ENCODE measurements at places on chromosomes 5 and 9.

DNA sequence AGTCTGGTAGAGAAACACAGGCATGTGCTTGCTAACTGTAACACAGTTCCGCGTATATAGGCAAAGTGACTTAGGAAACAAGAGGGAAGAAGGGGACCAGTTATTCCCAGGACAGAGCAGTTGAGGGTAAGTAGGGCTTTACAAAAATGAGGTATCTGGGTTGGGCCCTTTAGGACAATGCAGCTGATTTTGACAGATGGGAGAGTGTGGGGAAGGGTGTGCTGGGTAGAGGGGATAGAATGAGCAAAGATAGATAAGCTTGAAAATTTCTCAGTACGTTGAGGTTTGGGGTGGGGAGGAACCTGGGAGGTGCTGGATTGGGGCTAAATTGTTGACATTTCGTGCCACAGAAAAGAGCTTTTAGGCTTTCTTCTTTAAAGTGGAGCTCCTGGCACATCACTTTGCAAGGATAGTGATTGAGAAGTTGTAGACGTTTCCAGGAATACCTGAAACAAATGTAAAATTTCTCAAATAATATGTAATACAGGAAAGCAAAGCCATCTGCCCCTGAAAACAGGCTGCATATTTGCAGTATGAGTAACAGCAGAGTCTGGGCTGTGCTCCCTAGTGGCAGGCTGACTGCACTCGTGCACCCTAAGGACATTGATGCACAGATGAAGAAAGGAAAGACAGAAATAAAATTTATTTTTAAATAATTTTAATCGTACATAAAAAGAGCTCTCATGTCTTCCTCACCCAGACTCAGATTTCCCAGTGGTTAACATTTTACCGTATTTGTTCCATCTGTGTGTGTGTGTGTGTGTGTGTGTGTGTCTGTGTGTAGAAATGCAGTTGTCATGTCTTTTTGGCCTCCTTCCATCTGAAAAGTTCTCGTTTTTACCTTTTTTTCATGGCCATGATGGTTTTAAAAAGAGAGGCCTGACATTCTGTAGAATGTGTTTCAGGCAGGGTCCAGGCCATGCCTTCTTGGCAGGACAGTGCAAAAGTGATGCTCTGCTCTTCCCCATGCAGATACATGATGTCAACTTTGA, 144.9 kb upstream of the DMRT1 start:
- peak; percentile 86 for DNase-seq

DNA sequence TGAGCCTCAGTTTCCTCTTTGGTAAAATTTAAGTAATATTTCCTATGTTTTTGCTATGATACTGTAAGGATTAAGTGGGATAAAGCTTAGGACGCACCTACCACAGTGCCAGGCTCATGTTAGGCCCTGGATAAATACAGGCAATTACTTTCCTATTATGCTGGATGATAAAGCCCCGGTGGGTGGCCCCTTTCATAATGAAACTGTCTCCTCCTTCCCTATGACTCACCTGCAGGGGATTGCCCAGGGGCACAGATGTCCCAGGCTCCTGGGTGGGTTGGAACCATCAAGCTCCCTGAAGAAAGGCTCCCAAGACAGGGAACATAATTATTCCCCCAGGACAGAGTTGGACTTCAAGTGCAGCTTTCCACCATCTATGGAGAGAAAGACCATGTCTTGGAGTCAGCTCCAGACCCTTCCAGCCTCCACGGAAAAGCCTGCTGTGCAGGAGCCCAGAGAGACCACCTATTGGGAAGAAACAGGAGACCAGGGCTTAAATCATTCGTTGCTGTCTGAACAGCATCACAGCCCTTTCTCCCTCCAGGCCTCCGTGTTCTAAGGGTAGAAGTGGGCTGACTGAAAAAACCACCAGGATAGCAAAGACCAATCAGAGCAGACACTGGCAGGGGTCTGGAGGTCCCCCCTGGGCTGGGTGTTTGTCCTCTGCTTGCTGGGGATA, 43.2 kb upstream of the FOXE1 start:
- peak; percentile 35 for DNase-seq

DNA sequence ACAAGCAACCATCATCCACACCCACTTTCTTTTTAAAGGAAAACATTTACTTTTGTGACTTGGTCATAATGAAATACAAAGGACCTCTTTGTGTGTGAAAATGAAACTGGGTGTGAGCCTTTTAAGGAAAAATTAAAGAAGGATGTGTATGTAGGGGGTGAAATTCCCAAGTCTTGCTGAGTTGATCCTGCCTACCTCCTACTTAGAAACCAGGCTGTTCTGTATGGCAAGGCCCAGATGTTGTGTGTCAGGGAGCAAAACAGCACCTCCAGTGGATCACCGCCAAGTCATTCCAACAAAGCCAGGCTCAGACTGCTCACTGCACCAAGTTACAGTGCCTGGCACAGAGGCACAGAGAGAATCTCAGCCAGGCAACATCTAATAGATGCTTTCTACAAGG, 198.5 kb upstream of the FBN2 start:
- DNase-seq: no peak

- no peak for DNase-seq
Observed at GRCh38 chr5:174044466-174045254, 846 bp upstream of the NSG2 start.

DNA sequence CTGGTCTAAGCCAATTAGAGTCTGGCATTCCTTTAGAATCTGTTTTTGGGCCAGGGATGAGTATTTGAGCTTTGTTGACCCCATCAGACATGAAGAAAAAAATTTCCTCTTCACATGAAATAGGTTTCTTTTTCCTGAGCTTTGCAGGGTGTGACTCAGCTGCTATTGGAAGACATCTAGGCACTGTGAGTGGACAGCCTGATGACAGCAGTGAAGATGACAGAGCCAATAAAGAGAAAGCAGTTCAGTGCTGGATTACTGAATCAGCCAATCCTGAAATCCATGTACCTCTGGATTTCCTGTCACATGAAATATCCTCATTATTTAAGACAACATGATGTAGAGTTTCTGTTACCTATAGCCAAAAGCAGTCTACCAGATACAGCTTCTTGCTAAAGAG, 51.3 kb upstream of the GRIA1 start:
- no peak for DNase-seq

- peak; percentile 84 for DNase-seq
Observed at GRCh38 chr9:126228781-126229444, 97.7 kb upstream of the MVB12B start.

- DNase-seq: no peak
Observed at GRCh38 chr5:2725980-2726765, 25.3 kb downstream of the IRX2 start.

GRCh38 chr5:138903130-138903775, 28.1 kb upstream of the LRRTM2 start:
- peak; percentile 93 for DNase-seq

- peak; percentile 46 for DNase-seq
Observed at GRCh38 chr5:130720355-130720754, 444.7 kb downstream of the HINT1 start.

DNA sequence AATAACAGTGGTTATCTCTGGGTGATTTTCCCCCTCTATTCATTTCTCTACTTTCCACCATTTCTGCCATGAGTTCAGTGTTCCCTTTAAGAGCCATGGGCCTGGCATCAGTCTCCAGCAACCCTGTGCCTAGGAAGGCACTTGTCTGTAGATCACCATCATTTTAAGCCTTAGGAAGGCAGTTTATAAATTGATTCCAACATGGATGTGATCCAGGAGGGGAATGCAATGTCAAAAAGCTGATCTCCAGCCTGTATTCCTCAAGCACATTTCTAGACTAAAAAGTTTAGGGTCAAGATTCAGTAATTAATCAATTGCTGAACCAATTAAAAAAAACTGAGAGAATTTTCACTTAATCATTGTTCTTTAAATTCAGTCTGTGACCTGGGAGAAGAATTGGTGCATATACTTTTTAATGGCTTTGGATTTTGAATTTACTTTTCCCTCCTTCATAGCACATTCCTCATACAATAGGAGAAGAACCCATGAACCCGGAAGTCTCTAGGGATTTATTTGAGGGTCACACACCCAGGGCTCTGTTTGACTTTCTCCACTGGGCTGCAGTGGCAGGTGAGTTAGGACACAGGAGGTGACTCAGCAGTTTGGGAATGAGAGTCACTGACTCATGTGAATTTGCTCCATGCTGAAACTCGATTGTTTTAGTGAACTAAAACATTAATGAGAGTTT, 6.1 kb upstream of the ERMP1 start:
- peak; percentile 77 for DNase-seq

GRCh38 chr9:88522360-88522759, 12.6 kb upstream of the NXNL2 start:
- no peak for DNase-seq

DNA sequence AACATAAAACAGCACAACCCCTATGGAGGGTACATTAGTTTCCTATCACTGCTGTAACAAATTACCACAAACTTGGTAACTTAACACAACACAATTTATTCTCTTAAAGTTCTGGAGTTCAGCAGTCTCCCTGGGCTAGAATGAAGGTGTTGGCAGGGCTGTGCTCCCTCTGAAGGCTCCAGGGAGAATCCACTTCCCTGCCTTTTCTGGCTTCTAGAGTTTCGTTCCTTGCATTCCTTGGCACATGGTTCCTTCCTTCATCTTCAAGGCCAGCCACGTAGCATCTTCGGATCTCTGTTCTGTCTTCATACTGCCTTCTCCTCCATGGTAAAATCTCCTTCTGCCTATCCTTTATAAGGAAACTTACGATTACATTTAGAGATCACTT, 25.0 kb upstream of the GSN start:
- DNase-seq: no peak

DNA sequence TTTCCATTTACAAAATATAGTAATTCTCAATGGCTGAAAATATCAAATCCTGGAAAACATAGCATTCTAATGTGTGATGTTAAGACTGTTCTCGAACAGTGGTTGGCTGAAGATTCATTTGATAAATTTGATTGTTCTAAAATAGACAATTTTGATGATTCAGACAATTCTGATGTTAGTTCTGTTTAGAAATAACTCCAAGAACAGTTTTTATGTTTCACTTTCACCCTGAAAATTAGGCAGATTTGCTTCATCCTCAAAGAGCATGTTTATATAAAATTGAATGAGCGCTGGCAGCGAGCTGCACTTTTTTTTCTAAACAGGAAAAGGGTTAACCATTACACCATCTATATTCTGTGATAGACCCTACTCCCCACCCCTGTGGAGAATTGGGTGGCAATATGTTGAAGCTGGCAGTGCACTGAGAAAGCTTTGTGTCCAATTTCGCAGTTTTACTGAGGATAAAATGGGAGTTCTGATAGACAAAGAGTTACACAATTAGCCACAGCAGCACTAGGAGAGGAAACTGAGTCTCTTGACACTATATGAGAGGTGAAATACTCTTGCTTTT, 69.6 kb upstream of the TMED7 start:
- no peak for DNase-seq

DNA sequence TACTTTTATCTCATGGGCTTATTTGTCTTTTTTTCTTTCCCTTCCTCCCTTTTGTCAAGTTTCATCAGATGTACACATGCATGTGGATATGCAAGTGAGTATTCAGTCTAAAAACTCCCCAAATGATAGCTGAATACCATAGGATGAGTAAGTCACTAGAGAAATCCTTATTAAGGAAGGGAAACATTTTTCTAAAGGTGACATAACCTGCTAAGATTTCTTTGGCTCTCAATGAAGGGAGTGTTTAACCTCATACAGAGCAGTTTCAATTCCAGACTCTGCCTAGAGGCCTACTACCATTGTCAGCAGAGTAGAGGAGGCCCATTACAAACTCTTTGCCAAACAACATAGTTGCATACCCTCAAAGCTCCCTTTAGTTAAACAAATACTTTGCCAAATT, 192.4 kb downstream of the ARHGEF28 start:
- DNase-seq: no peak

DNA sequence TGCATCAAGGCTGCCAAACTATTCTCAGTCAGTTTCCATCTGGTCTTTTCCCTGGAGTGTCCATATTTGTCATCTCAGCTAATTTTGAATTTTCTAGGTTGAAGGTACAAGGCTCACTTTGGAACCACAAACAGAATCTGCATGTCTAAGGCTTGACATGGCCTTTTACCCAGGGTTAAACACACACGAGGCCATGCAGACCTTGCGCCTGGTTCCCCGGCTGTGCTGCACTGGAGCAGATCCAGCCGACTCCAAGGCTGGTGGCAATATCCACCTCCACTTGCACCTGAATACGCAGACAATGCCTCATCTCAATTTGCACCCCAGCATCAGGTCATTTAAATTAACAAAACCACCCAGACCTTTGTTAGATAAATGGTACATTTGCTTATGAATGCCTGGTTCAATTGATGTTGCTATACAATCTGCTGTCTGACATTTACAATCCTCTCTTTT, 276.2 kb downstream of the HSPA4 start:
- DNase-seq: no peak

DNA sequence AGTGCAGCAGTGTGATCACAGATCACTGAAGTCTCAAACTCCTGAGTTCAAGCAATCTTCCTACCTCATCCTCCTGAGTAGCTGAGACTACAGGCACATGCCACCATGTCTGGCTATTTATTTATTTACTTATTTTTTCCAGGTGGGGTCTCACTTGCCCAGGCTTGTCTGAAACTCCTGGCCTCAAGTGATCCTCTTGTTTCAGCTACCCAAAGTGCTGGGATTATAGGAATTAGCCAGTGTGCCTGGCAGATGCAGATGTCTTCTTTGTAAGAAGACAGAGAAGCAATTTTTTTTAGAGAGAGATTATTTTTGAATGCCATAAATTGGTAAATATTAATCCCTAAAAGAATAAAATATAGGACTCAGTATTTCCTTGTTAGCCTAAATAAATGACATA, 54.3 kb downstream of the CHSY3 start:
- no peak for DNase-seq

DNA sequence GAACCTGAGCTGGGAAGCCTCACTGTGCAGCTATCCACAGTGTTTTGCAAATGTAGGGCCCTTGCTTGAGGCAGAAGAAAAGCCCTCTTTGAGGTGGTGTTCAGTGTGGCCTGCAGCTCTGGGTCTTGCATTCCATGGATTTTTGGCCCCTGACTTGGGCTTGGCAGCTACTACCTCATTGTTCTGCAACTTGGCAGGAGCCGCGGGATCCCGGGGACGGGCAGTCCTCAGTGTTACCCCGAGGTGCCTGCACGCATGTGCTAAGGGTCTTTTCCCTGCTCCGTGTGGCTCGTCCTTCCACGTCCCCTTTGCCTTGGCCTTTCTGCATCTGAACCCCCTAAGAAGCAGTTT, 39.8 kb downstream of the NEK6 start:
- peak; percentile 98 for DNase-seq

GRCh38 chr9:1455766-1456165, 405.6 kb downstream of the DMRT2 start:
- DNase-seq: no peak

- no peak for DNase-seq
Observed at GRCh38 chr9:68496356-68496755, 44.3 kb downstream of the TMEM252 start.

DNA sequence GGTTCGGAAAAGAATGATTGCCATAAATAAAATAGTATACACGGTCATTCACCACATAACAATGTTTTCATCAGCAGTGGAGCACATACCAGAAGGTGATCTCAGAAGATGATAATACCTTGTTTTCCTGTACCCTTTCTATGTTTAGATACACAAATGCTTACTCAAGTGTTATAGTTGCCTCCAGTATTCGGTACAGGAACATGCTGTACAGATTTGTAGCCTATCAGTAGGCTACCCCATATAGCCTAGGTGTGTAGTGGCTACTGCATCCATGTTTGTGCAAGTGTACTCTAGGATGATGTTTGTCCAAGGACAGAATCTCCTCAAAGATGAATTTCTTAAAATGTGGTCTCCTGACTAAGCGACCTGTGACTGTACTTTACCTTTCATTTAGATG, 59.2 kb downstream of the ICE1 start:
- DNase-seq: no peak

All from dermis blood vessel endothelial cell (primary cell).